ENCODE measurements at places on chromosomes 11 and 22.
A peak's percentile ranks its signal among the peaks of the same experiment; 100 is the strongest.

- DNase-seq, result no peak
These were observed 282.3 kb upstream of the CTSC start for GRCh38 chr11:88619656-88620385.

- no peak for DNase-seq
These were observed 65.2 kb upstream of the SESN3 start for GRCh38 chr11:95296165-95296564.

DNA sequence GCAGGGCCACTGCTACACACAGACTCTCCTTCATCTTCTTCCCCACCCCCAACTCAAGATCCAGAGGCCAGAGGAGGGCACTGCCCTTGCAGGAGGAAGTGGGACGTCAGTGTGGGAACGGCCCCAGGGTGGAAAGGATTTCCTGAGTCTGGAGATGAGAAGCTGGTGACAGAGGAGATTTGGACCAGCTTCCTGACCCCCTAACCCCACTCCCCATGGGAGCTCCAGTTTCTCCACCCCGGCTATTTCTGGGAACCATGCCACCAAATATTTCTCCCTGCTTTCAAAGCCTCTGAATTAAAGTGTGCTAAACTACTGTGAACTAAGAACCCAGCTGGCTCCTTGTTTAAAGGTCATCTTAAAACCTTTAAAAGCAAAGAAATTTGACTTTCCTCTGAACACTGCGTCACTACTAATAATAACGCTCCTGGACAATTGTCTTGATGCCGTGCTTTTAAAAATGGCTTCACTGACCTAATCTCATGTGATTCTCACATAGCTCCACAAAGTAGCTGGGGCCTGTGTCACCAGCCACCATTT is 46.6 kb downstream of the CWC15 start:
- no peak for DNase-seq

- no peak for DNase-seq
These were observed 15.8 kb downstream of the SCN4B start for GRCh38 chr11:118136801-118137200.

DNA sequence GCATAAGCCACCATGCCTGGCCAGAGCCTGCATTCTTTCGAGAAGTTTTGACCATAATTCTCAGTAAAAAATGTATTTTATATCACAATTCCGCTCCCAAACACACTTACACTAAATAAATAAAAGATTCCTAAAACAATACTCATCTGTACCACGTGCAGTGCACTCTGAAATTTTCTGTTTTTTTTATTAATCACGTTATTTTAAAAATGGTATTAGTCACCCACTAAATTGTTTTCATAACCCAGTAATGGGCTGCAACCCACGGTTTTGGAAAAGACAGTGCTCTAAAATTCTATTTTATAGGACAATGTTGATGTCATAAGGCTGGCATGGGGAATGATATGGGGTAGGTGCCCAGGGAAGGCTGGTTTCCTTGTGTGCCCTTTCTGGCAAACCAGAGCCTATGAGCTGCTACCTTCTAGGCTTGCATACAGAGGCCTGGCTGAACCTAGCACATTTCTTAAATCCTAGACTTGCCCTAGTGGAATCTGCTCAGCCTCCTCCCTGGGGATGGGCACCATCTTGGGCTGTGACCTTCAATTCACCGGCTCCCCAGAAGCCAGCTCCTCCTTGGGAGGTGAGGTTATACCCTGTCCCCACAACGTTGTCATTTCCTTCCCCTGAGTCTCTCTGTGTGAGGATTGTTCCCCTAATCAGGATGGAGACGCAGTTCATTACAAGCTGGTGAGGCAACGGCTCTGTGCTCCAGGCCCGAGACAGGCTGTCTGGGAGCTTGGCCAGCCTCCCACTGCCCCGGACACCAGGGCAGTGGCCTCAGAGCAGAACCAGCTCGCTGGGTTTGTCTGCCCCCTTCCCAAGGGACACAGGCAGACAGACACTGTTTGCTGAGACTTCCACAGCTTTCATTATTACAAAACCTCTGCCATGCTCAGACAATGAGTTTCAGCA is 116.5 kb upstream of the NAV2 start:
- DNase-seq, result no peak

DNA sequence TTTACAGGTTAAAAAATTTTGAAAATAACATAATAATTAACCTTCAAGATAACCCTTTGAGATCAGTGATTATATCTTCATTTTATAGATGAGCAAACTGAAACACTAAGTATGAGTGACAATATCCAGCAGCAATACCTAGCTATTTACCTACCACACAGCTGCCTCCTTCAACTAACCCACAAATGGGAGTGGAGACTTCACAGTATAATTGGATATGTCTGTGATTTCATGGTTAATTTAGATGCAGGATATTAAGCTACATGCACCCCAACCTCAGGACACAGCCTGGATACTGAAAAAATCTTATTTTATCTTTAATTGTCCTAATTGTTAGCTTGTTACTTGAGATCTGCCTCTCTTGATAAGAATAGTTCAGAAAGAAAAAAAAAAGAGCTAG is 297.2 kb upstream of the ANO5 start:
- no peak for DNase-seq

GRCh38 chr22:39773976-39774539 is 119.5 kb downstream of the ENTHD1 start:
- peak; percentile 15 for DNase-seq

DNA sequence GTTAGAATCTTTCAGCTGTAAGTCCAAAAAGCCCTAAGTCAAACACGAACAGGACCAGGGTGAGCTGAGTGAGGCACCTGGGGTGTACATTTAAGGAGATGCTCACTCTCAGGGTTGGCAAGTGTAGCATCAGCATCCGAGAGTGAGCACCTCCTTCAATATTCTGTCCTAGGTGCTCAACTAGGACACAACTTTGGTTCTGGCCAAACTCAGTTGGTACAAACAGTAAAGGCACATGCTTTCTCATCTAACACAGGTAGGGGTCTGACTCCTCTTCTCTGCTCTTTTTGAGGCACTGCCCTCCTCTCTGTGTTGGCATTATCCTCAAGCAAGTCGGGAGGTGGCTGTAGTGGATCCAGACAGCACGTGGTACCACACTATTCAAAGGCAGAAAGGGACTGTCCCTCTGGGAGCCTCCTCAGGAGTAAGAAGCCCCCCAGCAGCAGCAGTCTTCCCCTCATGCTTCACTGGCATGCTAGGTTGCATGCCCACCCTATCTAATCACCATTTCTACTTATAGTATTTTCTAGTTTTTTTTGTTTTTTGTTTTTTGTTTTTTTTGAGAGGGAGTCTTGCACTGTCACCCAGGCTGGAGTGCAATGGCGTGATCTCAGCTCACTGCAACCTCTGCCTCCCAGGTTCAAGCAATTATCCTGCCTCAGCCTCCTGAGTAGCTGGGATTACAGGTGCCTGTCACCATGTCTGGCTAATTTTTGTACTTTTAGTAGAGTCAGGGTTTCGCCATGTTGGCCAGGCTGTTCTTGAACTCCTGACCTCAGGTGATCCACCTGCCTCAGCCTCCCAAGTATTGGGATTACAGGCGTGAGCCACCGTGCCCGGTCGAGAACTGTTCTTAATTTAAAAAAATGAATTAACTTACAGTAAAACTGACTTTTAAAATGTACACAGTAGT is 14.7 kb upstream of the MAPK1 start:
- DNase-seq, result no peak

- DNase-seq, result no peak
These were observed 603 bp upstream of the ZFTA start for GRCh38 chr11:63769042-63769713.

GRCh38 chr22:49540913-49541692 is 286.6 kb downstream of the BRD1 start:
- no peak for DNase-seq

GRCh38 chr22:41699264-41700107 is at the start of gene MEI1:
MEI1 (plus strand) TSS chr22:41699503; CDS start chr22:41699539, 36 bp downstream.
- DNase-seq, result peak; percentile 92

GRCh38 chr11:3099178-3099577 is 42.0 kb upstream of the CARS1 start:
- DNase-seq, result no peak

GRCh38 chr11:126061707-126062678 is 673 bp downstream of the CDON start:
- no peak for DNase-seq

- DNase-seq, result no peak
These were observed 56.1 kb downstream of the SYN3 start for GRCh38 chr22:33002035-33002434.

GRCh38 chr11:15099267-15099666 is 15.5 kb upstream of the INSC start:
- no peak for DNase-seq

- DNase-seq, result no peak
These were observed 70.4 kb downstream of the IGLL1 start for GRCh38 chr22:23509571-23510302.

DNA sequence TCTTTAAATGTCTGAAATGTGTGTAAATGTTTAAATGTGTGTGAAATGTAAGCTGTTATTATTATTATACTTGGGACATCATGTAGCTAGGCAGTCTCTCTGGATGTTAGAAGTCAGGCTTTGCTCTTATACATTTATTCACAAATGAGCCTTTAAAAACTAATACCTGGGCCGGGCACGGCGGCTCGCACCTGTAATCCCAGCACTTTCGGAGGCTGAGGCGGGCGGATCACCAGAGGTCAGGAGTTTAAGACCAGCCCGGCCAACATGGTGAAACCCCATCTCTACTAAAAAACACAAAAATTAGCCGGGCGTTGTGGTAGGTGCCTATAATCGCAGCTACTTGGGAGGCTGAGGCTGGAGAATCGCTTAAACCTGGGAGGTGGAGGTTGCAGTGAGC is 21.7 kb upstream of the CTTN start:
- DNase-seq, result no peak

DNA sequence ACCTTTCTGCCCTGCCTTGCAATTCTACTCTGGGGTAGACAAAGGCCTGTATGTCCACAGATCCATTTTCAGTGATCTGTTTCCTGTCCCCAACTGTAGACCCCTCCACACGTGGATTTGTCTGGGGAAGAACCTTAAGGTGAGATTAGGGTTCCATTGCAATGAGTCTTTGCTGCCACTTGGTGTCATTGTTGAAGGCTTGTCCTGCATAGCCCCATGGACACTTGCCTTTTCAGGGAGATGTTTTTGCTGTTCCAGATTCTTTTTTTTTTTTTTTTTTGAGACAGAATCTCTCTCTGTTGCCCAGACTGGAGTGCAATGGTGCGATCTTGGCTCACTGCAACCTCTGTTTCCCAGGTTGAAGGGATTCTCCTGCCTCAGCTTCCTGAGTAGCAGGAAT is 21.8 kb downstream of the SERPING1 start:
- no peak for DNase-seq

DNA sequence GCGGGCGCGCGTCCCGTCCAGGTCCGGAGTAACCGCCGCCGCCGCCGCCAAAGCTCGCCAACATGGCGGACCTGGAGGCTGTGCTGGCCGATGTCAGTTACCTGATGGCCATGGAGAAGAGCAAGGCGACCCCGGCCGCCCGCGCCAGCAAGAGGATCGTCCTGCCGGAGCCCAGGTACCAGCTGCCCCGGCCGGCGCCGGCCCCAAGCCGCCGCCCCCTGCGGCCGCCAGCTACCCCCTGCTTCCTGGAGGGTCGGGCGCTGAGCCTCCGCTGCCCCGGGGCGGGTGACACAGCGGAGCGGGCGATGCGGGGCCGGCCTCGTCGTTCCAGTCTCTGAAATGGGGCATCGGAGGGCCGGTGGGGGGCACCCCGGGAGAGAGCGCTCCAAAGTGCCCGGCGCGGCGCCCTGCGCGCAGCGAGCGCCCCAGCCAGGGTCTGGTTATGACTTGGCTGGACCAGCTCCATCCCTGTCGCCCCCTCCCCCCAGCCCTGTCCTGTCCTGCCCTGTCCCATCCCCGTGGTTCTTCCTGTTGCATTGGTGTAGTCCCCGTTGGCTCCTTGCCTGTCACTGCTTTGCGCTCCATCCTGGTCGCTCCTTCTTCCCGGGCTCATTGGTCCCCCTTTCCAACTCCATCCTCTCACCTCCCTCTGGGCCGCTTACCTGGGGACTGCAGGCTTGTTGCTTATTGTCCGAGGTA is 653 bp downstream of the GRK3 start:
- no peak for DNase-seq

DNA sequence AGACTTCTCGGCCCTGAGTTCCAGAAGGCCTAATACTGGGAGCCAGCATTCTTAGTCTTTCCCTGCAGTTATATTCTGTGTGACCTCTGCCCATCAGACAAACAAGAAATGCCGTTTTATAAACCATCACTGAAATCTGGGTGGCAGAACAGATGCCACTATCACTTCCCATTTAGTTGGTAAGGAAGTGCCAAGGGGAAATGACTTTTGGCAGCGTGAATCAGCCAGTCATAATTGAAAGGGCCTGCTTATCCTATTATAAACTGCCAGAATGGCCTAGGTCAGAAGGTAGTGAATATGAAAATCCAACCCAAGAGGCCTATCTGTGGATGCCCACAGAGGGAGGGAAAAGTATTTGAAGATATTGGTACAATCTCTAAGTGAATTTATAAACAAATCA is 646.8 kb upstream of the CCDC90B start:
- no peak for DNase-seq

GRCh38 chr11:15419696-15420095 is 305.0 kb downstream of the INSC start:
- DNase-seq, result no peak

DNA sequence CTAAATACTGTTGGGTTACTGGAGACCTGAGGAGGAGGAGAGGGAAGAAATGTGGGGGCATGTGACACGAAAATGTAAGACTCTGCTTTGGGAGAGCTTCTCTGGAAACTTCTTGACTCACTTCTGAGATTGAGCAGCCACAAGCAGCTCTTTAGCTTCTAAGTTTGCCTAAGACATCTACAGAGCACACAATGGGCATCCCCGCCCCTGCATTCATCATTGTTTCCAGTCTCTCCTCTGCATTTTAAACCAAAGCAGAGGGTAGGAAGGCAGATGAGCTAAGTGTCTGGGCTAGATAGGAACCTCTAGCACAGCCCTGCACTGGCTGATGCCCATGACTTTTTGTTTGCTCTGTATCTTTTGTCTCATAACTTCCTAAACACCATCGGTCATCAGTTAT is 2.1 kb upstream of the OR52D1 start:
- DNase-seq, result no peak

GRCh38 chr11:10622957-10623791 is 54.7 kb upstream of the LYVE1 start:
- DNase-seq, result peak; percentile 69

- DNase-seq, result no peak
These were observed 10.0 kb upstream of the TRIM29 start for GRCh38 chr11:120147950-120148270.

DNA sequence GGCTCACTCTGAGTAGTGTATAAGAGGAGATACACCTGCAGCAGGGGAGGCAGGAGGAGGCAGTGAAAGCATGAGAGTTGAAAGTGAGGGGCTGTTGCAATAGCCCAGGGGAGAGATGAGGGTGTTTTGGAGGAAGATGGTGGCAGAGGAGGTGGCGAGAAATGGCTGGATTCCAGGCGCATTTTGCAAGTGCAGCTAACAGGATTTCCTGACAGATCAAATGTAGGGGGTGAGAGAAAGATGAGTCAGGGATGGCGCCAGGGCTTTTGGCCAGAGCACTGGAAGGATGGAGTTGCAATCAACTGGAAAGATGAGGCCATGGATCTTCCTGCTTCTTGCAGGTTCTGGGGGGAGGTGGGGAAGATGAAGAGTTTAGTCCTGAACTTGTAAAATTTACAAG is 16.8 kb upstream of the TSPAN18 start:
- no peak for DNase-seq

- peak; percentile 64 for DNase-seq
These were observed 36.0 kb downstream of the KCNQ1 start for GRCh38 chr11:2480874-2481220.

- DNase-seq, result no peak
These were observed 23.8 kb upstream of the OAF start for GRCh38 chr11:120186774-120187591.

GRCh38 chr11:74942073-74942759 is 6.7 kb downstream of the XRRA1 start:
- no peak for DNase-seq

Measured in CD4-positive, alpha-beta T cell treated with Interleukin-4 for 1 hour (primary cell).